ENCODE measurements at places on chromosomes 5 and 9.

- no peak for DNase-seq
These were observed 218.7 kb downstream of the TRPM3 start for GRCh38 chr9:70902692-70903131.

DNA sequence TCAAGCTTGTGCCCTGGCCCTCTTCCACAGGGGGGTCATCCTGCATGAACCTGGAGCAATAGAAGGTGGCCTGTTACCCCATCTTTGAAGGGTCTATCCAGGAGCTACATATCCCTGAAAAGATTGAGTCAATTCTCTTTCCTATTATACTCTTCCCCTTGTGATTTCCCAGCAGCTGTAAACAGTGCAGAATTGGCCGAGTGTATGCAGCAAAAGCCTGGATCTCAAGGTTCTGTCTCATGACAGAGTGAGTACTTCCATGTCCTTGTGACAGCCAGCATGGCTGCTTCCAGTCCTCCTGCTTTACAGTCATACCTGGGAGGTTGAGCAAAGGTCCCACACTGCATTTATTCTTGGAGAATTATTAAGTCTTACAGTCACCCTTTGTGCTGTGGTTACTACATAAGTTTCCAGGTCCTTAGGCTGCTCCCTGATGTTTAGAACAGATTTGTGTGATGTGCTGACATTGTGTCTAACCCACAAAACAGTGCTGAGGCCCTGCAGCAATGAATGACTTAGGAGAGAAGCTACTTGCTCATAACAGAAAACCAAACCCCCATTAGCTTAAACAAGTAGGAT is 67.5 kb downstream of the NREP start:
- DNase-seq = no peak

GRCh38 chr5:132310141-132310834 is 16.1 kb downstream of the SLC22A4 start:
- no peak for DNase-seq

- DNase-seq = no peak
These were observed 4.5 kb downstream of the PIP5K1B start for GRCh38 chr9:68709291-68710110.

GRCh38 chr5:121624035-121624434 is 227.6 kb upstream of the FTMT start:
- no peak for DNase-seq

DNA sequence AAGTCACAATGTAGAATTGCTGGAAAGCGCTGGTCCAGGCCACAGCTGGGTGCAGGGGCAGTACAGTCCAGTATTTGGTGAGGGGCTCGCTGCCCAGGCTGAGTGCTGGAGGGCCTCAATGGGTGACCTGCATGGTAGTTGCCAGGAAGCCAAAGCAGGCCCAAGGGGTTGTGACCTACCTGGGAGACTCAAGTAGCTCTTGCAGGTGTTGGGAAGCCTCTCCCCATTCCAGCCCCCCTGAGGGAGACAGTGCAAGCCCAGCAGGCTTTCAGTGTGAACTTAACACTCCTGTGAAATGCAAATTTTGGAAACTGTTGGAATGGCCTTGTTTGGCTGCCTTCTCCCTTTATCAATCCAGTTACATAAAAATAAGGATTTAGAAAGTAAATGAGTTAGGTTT is 13.9 kb downstream of the KDM4C start:
- no peak for DNase-seq

DNA sequence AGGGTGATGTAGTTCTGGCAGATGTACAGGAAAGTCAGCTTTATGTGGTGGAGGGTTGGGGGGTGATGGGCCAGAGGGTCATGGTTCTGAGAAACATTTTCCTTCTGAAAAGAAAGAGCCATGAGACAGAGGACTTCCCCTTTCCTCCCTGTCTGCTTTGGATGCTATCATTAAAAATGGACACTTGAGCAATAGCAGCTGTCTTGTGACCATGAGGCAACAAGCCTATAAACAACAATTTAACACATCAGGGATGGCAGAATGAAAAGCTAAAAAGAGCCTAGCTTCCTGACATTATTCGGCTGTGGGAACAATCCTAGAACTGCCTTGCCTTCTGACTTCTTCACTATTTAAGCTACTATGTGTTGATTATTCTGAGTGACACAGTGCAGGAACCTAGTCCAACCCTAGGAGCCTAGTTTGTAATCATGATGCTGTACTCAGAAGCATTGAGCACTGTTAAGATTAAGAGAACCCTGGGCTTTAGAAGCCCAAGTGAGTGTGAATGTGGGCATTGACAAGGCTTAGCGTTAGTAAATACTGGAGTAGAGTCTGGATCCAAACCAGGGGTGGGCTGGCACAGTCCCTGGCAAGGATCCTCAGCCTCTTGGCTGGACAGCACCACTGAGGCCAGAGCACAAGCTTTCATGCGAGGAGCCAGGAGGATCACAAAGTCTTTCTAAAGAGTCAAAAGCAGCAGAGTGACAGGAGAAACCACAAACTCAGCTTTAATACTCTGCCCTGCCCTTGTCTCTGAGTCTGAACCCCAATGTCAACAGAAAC is 178.5 kb upstream of the EGFLAM start:
- no peak for DNase-seq

DNA sequence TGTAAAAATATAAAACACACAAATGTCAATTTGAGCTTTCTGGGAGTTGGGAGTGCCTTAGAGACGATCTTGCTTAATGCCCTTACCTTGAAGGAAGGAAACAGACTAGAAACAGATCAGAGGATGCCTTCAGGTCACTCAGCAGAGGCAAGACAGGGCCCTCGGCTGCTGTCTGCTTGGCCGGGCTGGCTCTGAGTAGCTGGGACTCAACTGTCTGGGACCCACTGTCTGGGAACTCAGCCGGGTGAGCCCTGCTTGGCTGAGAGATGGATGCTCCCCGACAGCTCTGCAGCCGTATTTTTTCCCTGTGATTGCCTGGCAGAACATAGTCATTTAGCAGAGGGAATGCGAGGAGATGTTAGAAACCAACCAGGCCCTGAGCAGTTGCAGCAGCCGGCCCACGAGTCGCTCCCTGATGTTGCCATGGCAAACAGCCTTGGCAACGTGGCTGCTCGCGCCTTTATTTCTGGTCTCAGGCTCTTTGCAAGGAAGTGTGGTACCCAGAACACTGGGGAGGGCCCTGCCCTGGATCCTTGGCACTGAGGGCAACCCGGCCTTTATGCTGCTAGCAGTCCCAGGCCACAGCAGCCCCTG is 10.9 kb downstream of the PPARGC1B start:
- no peak for DNase-seq

- DNase-seq = no peak
These were observed 73.2 kb downstream of the WNK2 start for GRCh38 chr9:93256878-93257807.

DNA sequence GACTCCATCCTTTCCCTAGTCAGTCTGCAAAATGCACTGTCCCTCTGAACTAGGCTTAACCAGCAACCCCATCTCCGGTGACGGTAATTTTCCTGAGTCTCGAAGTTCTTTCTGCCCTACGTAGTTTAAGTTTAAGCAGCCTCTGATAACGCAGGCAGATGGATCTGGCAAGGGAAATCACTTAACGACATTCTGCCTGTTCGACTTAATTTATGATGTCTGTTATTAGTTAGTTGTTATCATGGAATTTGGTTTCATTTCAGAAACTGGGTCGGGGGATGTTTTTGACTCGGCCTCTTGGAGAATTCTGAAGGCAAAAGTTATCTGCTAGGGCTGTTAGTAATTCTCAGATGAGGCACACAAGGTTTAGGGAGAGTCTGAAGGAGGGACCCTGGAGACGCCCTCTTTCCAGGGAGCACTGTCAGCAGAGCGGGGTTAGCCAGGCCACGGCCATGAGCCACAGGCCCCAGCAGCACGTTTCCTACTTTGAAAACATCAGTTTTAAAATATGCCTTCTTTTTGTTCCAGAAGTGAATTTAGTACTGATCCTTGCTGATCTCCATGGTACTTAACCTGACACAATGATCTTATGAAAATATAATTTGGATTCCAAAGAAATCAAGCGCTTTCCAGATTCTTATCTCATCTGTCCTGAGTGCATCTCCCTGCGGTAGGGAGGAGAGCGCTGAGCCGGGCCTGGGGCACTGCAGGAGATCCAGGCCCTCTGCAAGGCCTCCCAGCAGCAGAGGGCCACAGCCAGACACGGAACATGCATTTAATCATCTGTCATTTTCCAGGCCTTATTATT is 171.0 kb upstream of the OTULINL start:
- no peak for DNase-seq

DNA sequence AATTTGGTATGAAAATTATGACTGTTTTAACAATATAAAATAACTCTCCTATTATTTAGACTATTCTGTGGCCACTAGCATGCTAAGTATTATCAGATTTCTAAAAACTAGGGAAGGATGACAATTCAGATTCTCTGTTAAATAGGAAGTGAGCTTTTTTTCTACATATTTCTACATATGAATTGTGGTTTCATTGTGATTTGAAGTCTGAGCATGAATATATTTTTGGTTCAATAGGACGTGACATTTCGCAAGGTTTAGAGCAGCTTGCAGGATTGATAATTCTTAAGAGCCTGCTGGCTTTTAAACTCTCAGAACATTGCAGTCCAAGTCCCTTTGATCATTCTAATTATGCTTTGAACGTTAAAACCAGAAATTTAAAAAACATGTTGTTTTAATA is 82.9 kb downstream of the ADGRV1 start:
- DNase-seq = no peak

DNA sequence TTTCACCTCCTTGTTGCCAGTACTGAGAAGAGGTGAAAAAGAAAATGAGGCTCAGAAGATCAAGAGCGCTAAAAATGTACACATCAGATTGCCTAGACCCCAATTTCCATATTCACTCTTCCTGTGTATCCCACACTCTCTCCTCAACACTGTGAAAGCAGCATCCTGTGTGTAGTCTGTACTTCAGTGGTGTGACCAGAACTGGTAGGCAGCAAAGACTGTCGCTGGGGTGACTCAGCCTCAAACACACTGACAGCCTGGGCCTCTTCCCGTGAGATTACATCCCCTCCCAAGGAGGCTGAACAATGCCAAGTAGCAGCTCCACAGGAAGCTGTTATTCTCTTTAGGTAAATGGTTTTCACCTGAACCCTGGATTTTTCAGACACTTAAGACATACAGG is 135.5 kb downstream of the CCDC192 start:
- DNase-seq = no peak

DNA sequence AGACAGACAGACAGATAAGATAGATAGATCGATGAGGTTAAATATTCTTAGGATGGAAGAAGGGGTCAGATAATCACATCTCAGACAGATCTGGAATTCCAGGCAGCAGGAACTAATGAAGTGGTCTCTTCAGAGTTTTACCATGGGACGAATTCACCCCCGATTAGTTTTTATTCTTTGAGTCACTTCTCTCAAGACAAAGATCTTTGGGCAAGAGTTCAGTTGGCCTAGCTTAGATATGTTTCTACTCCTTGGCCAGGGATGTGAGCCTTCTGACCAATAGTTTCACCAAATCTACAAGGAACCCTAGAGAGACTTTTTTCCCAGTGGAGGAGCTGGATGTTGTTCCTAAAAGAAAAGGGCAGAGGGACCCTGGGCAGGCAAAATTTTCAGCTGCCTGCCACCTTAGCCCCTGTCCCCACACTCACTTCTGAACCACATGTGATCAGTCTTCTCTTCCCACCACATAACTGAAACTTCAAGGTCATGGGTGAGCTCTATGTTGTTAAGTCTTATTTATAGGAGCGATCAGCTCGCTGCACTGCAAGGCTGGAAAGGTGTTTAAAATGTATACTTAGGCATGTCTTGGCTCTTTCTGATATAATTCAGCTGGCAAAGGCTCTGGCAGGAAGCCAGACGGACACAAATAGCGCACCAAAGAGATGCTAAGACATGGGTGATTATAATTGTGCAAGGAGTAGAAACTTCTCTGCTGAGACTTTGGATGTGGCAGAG is 132.9 kb downstream of the PALM2AKAP2 start:
- DNase-seq = no peak

GRCh38 chr5:147410496-147411358 is 99.1 kb downstream of the DPYSL3 start:
- no peak for DNase-seq

GRCh38 chr9:38621434-38622287 is 1.3 kb upstream of the ANKRD18A start:
- peak; percentile 24 for DNase-seq

DNA sequence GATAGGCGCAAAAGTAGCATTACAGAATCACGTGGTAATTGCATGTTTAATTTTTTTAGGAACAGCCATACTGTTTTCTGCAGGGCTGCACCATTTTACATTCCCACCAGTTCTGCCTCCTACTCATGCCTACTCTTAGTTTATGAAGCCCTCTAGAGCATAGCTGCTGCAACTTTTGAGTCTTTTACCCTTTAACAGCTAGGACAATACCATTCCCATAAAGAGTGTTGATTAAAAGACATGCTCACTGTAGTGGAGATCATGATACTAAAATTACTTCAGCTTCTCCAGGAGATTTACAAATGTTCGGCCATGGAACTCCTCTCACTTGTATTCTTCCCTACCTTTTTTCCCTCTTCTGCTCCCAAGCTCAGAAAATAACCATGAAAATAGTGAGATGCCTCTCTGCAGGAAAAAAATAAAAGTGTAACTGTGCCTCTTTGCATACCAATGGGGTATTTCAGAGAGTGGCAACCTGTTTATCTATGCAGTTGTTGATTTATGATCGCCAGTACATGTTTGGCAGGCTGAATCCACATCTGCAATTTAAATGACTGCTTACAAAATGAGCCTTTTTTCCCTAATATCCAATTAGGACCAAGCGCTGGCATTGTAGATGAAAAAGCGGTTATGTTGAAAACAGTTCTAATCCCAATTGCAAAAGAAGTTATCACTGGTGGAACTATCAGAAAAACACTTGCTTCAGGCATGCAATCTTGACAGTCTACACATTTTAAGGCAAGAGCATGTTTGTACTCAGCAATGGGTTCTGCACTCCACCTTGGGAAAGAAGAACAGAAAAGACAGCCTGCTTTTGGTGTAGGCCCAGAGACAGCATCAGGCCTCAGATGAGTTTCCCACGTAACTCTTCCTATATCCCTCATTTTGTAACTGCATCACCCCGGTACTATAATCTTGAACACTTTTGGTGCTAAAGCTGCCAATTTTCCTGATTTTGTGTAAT is 131.1 kb downstream of the ADAMTSL1 start:
- no peak for DNase-seq

Data from activated T-helper 1 cell treated with anti-CD3 and anti-CD28 coated beads, Interleukin-12 subunit alpha, Interleukin-12 subunit beta, Interleukin-2, Interleukin-4 antibody, amounts not matched to agents 30 ng/mL and 10 ng/mL and 1 ng/mL, durations not matched to agents 14 hours and 24 hours and 36 hours (primary cell).